ENCODE measurements at places on chromosomes 3 and 15. TPM values are rescaled to one million over a fixed set of nuclear protein-coding genes. Genes with fewer than 3 reads are reported as not detected.
A peak's percentile ranks its signal among the peaks of the same experiment; 100 is the strongest.

GRCh38 chr3:8204331-8204730 lies 297.3 kb upstream of the LMCD1 start:
- no peak for DNase-seq

DNA sequence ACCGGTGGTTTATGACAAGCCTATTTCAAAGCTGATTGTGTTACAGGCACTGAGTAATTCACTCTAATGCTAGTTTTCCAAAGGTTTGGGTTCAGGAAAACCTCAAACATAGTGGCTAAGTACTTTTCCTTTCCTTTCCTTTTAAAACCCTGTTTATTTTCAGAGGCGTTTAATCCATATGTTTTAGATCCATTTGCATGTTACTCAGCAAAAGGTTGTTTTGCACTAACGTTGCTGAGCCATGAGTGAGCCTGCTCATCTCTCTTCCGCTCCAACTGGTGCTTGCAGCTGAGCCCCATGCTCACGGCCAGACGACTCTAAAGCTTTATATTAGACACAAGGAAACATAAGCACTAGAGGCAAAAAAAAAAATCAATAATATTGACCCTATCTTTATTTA lies 9.4 kb downstream of the CEMIP start:
- no peak for DNase-seq

The MNS1 gene
- 0.77 TPM for total RNA-seq

DNA sequence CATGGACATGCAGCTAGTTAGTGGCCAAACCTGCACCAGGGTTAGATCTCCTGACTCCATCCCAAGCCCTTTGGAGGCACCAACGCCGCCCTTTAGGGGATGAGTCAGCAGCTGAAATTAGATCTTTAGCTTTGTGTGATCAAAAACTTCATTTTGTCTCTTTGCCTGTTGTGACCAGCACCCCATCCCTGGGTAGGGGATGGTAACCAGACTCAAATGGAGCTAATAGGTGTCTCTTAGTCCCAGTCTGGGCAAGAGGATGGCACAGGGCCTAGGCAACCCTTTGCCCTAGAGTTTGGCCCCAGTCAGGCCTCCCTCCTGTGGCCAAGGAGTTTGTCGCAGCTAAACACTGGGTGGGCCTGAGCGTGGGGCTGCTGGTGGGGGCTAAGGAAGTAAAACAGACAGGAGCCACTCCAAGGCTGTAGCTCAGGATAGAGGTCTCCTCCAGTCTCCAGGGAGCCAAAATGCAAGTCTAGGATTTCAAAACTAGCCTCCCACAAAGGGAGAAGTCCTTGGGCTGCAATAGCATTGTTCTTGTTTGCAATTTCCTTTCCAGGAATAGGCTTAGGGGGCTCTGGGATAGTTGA lies 105.1 kb downstream of the CPN2 start:
- peak; percentile 62 for DNase-seq

DNA sequence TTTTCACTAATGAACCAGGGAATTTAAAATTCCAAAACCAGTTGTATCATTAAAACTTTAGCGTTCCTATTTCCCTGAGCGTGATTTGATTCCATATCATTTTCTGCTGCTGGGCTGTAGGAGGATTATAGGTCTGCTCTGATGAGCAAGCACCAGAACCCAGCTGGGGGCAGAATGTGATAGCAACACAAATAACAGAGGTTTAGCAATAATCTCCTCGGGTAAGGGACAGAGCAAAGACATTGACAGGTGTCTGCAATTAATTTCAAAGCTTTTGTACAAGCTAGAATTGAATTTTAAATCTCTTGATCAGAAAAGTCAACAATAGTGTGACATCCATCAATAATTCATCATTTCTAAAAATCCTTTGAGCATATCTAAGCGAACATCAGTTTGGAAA lies 163.4 kb upstream of the RAP2B start:
- no peak for DNase-seq
